PC-9 (cell line): ENCODE measurements at places on chromosomes 7 and 10. TPM values are rescaled to one million over a fixed set of nuclear protein-coding genes. Genes with fewer than 3 reads are reported as not detected.

Gene CTTNBP2
- not detected in 2 replicates for total RNA-seq

GRCh38 chr7:16841681-16842080 is 36.9 kb upstream of the AGR2 start:
- DNase-seq: no peak

DNA sequence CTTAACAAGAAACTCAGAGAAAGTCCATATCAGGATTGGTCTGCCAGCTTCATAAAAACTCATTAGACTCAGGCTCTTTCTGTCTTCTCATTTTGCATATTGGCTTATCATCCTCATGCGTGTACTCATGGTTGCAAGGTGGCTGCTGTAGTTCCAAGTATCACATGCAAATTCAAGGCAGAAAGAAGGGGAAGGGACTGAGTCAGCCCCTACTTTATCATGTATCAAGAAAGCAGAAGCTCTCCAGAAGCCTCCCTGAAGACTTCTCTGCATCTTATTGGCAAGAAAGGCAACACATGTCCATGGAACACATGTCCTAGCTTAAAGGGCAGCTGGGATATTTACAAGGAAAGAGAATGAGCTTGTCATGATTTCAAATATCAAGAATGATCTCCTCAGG is 19.4 kb upstream of the EZH2 start:
- DNase-seq: no peak

DNA sequence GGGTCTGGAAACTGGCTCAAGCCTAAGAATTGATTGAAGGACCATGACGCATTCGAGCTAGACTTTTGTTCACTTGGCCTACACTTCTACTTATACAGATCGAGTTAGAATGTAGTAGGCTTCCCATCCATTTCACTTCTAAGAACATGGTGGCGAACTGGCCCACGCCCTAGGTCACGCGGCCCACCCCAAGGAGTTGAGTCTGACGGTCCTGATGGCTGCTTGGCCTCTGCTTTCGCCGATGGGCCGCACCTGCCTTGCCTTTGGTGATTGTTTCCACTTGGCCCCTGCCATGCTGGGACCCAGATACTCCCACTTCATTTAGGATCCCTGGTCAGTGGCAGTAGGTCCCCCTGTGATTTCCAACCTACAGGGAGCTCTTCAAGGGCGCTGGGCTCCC is 153.6 kb downstream of the PRKAG2 start:
- no peak for DNase-seq

DNA sequence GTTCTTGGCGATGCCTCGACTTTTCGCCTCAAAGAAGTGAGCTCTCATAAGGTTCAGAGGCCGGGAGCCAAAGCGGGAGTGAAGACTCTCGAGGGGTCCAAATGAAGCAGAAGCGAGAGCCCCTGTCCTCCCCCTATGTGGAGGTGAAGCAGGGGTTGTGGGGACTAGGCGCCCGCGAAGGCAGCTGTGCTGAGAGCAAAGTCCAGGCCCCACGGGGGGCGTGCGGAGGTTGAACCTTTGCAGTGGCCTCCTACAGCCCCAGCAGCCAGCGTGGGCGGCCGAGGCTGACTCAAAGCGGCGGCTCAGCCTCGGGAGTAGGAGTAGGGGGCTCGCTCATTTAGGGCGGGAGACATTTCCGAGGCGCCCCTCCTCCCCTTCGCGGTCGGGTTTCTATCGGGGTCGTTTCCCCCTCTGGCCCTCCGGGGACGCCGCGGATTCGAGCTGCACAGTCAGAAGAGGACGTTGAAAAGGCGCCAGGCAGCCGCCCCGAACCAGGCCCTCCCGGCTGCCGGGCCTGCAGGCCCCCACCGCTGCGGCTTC is 553 bp upstream of the ADD3 start:
- DNase-seq: no peak

DNA sequence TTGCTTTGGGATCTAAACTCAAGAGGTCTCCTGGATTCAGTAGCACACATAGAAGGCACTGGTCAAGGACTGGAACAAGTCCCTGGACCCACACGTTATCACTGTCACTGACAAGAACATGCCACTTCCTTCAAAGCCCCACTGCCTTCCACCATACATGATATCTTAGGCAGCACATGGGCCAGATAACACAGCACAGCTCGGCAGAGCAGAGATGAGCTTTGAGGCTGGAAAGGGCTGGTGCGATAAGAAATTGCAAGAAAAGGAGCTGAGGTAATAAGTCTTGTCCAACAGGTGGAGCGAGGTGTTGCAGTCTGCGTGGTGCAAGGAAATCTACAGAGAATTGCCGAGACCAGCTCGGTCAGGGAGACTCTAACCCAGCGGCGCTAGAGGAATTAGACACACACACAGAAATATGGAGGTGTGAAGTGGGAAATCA is 139.8 kb upstream of the CDK13 start:
- peak; percentile 45 for DNase-seq
